Smooth muscle cell of the brain vasculature (primary cell): ENCODE measurements at places on chromosomes 16 and 17.
A peak's percentile ranks its signal among the peaks of the same experiment; 100 is the strongest.

- no peak for DNase-seq
These were observed 19.2 kb downstream of the POLR3E start for GRCh38 chr16:22316411-22316811.

DNA sequence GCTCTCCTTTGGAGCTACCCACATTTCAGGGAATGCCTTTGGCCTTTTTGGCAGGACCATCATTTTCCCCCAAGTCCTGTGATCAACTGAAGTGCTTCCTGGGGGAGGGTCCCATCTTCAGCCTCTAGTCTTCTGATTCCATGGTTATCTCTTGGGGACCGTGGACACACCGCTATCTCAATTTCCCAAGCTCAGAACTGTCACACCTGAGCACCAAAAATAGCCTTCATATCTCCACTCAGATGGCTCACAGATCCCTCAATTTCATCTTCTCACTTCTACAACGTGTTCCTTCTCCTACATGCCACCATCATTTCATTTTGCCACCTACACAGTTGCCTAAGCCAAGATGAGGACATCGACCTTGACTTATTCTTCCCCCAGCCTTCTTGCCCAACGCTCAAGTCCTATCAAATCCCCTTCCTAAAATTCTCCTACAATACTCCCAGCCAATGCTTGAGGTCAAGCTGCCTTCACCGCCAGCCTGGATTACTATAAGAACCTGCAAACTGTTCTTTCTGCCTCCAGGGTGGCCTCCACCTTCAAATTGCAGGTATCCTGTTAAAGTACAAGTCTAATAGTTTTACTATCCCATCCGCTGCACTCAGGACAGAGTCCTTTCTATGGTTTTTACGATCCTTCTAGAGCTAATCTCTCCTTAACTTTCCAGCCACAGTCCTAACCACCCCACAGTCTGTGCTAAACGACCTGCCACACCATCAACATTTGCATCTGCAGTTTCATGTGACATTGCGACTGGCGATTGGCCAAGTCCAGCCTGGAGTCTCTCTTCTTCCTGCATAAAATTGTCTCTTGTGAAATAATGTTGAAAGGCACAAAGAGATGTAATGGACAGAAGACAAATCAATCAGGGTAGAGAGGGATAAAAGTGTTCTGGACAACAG is 6.2 kb downstream of the ATP6V0D1 start:
- DNase-seq = no peak

DNA sequence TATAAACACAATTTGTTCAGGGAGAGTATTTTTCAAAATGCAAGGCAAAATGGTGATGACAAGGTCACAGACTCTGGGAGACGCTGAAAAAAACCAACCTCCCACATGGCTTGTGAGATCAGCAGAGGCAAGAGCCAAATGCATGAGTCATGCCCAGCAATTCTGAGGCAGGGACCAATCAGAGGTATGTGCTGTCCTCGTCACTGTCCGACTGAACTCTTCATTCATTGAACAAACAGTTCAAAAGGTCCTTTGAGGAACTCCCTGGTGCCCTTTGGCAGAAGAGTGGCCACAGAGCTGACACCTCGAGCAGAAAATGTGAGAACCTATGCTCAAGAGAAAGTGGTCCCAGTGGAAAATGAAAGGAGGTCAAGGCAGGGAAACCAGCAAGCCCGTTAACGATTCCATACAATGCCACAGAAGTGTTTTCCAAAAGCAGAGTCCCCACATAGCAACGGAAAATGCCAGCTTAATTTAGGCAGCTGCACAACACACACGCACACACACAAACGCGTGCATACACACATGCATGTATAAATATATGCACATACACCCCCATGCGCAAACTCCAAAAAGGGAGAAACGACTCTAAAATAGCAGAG is 50.9 kb downstream of the CDH11 start:
- DNase-seq = peak; percentile 84

DNA sequence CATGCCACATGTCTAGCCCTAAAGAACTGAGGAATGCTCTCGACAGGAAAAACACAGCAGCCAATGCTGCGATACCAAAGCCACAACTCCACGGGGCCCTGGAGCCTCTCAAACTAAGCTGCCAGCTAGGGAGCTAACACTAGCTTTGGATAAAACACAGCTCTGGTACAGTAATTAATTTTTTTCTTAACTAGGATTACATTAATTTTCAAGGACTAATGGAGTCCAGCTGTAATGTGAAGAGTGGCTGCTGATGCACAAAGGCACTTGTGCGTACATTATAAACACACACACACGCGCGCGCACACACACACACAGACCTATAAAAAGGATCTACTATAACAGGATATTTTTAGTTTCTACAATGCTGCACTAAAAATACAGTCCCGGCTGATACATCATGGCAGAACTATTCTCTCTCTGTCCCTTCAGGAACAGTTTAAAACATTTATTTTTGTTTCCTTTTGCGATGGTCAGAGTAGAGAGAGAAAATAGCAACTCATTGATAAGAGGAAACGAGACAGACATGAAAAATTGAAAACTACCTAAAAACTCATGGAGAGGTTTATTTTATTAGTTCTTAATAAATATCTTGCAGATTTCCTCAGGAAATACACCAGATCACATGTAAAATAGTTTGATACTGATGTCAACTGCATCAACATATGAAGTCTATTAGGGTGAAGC is 88.5 kb downstream of the SMG6 start:
- no peak for DNase-seq

DNA sequence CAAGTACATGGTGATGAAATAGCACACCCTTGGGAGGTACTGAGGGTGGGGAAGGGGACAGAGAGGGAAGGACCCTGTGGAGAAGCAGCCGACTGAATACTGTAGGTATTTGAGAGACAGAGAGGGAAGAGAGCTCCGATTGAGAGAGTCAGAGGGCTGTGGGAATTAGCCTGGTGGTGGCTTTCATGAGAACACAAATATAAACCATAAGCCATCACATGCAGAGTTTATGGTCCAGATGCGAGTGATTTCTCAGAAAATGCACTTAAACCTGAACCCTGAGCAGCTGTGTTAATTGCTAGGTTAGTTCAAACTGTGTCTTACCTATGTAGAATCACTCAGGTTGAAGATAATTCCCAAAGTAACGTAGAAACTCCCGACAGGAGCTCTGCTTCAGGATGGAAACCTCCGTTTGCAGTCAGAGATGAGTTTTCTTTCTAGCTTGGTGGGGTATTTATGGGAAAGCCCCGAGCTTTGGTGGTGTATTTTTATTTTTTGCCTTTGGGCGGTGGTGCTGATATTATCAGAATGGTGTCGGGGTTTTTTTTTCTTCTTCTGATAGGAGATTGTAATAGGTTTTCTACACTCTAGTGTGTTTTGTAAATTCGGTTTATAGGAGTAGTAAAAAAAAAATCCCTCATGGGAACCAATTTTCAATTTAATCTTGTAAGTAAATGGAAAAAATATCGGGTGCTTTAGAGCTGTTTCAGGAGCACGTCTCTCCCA is 184.9 kb upstream of the CACNG5 start:
- DNase-seq = no peak

DNA sequence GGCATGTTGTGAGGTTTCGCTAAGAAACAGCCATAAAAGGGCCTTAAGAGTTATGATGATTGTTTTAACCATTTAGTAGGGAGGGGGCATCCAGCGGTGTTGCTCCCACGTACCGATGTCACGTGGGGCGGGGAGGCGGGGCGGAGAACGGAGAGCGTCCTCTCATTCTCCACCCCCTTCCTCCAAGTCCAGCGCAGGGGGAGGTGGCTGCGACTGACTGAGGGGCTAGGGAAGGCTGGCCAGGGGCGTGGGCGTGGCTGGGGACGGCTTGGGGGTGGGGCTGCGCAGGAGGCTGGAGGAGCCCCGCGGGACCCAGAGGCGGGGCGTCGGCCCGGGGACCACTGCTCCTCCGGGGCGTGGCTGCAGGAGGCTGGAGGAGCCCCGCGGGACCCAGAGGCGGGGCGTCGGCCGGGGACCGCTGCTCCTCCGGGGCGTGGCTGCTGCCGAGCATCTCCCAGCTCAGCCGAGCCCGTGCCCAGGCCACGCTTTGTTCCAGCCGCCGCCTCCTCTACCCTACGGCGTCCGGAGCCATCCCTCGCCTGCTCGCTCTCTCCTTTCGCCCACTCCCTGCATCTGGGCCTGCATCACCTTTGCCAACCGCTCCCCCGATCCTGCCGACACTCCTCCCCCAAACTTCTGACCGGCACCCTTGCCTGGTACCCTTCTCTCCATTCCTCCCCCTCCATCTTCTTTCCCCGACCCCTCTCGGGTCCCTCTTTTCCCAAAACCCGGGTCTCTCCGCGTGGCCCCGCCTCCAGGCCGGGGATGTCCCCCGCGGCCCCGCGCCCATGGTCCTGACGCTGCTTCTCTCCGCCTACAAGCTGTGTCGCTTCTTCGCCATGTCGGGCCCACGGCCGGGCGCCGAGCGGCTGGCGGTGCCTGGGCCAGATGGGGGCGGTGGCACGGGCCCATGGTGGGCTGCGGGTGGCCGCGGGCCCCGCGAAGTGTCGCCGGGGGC is at the start of gene SARM1:
TSS of gene SARM1 (plus strand) at position 450 of the 958 bp plus-strand sequence. CDS start at position 789, 339 bp downstream.
- peak; percentile 65 for DNase-seq

- no peak for DNase-seq
These were observed 2.5 kb upstream of the C16orf87 start for GRCh38 chr16:46833460-46833800.

- DNase-seq = peak; percentile 62
These were observed 42.1 kb downstream of the TBC1D16 start for GRCh38 chr17:79993390-79994227.

- DNase-seq = no peak
These were observed 35.3 kb downstream of the LDHD start for GRCh38 chr16:75081179-75081859.

DNA sequence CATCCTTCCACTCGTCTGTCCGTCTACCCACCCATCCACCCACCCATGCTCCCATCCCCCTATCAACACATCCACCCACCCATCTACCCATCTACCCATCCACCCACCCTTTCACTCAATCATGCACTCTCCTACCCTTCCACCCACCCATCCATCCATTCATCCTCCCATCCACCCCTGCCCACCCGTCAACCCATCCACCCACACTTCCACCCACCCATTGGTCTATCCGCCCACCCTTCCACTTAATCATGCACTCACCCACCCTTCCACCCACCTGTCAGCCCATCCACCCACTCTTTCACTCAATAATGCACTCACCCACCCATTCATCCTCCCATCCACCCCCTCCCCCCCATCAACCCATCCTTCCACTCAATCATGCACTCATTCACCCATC is 250.0 kb upstream of the EEF2KMT start:
- DNase-seq = no peak

- no peak for DNase-seq
These were observed 11.4 kb downstream of the MMP15 start for GRCh38 chr16:58036943-58037342.

- no peak for DNase-seq
These were observed 12.5 kb downstream of the SLC22A31 start for GRCh38 chr16:89187770-89188392.

- DNase-seq = no peak
These were observed 1.1 kb downstream of the ZFHX3 start for GRCh38 chr16:73046849-73047214.

DNA sequence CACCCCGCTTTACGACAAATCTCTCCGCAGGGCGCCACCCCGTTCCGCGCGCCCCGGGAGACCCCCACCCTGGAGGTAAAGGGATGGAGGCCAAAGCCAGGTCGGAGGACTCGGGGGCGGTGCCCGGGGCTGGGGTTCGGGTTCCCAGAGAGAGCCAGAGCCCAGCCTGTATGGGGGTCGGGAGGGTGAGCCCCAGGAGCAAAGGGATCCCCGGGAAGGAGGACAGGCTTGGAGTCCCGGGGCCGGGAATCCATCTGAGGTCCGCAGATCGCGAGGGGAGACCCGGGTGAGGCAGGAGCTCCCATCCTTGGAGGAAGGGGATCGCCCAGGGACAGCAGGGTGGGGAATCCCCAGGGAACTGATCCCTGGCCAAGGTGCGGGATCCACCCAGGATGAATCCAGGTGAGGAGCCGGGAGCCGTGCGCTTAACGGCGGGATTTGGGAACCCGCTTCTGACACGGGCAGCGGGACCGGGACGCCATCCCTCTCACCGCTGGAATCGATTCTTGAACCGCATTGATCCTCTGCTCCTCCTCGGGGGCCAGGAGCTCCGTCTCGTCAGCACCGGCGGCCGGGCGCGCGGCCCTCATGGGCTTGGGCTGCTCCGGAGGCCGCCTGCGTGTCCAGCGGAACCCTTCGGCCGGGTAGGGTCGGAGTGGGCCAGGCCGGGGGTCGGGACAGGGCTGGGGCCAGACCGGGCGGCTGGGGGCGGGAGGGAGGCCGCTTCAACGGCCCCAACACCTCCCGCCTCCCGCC is at the start of gene MMD:
TSS of gene MMD (minus strand) at position 657 of the 756 bp plus-strand sequence. CDS start at position 517, 140 bp downstream.
- DNase-seq = no peak

DNA sequence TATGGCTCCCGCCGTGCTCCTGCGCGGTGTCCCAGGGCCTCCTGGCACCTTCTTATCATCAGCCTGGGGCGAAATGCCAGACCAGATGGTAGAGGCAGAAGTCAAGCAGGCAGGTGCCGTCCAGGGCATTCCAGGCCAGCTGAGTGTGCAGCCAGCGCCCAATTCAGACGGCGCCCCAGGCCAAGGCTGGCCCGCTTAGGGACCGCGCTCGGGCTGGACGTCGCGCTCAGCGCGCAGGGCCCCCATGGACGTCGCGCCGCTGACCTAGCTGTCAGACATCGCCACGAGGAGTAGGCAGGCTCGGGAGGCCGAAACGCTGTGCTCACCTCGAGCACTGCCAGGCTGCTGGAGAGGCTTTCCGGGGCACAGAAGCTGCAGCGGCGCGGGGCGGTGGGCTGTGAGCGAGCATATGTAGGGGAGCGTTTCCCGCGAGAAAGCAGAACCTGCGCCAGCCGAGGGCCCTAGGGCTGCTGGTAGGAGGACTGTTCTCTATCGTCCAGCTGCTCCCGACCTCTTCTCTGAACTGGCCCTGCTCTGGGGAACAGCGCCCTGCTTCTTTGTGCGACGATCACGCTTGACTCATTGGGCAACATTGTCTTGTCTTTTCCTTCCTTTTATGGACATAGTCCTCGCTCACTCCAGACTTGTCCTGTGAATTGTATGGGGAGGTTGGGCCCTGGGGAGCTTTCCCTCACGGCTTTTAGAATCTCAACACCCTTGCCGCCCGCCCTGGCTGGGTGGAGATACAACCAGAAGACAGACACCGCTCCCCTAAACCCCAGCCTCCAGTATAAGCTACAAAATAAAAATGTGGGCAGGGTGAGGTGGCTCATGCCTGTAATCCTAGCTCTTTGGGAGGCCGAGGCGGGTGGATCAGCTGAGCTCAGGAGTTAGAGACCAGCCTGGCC is 8.4 kb upstream of the CA4 start:
- no peak for DNase-seq

GRCh38 chr17:35816723-35817122 is 7.4 kb downstream of the TAF15 start:
- DNase-seq = no peak

- no peak for DNase-seq
These were observed 167.1 kb downstream of the HAPSTR1 start for GRCh38 chr16:9258423-9259051.

GRCh38 chr17:74151551-74152315 is 51.7 kb upstream of the RPL38 start:
- no peak for DNase-seq
